ENCODE measurements at places on chromosomes 16 and 17.

DNA sequence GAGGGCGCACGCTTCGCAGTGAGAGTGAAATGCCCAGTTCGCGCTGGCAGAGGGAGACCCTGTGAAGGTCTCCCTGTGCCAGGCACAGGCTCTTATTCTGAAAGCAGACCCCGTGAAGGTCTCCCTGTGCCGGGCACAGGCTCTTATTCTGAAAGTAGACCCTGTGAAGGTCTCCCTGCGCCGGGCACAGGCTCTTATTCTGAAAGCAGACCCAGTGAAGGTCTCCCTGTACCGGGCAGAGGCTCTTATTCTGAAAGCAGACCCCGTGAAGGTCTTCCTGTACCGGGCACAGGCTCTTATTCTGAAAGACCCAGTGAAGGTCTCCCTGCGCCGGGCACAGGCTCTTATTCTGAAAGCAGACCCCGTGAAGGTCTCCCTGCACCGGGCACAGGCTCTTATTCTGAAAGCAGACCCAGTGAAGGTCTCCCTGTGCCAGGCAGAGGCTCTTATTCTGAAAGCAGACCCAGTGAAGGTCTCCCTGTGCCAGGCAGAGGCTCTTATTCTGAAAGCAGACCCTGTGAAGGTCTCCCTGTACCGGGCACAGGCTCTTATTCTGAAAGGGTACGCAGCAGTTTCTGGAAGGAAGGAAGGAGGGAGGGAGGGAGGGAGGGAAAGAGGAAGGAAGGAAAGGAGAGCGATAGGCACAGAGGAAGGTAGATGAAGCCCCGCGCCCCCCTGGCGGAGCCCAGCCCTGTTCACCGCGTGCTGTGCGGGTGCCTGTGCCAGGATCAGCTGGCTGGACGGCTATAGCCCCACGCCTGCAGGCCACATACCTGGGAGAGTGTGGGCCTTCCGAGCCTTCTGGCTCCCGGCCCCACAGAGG, 55.3 kb downstream of the WDR45B start:
- no peak for DNase-seq

DNA sequence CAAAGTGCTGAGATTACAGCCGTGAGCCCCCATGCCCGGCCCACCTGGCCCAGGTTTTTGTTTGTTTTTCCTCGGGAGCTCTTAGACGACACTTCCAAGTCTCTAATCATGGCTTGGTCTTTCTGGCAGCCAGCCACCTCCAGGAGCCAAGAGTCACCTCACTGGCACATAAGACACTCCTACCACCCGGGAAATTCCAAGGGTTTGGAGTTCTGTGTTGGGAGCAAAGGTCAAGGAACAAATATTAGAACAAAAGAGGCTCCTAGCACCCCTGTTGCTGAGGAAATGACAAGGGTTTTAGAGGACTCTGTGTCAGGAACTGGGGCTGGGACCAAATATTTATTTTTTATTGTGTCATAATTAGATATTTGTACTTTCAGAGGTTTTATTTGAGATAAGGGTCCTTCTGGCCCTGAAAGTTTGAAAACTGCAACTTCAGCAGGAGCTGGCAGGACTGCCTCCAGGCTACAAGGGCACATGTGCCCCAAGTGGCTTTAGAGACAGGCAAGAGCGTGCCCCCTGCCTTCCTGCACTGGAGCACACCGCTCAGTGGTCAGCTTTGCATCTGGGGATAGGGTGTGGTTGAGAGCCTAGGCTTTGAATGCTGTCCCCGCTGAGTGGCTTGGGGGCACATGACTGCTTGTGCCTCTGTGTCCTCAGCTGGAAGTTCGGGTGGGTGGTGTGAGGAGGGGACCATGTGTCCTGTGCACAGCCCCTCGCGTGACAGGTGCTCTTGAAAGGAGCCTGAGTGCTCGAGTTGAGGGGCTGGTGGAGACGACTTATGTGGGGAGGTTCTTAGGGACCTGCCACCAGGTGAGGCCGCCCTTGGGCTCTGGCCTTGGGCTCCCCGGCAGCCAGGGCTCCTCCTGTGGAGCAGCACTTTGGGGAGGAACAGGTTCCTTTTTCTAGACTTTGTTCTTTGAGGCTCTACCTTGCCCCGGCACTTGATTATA, 29.7 kb downstream of the MGRN1 start:
- no peak for DNase-seq

- no peak for DNase-seq
These were observed 175.5 kb downstream of the KATNIP start for GRCh38 chr16:27725236-27726000.

- DNase-seq = no peak
These were observed 6.4 kb downstream of the PPY start for GRCh38 chr17:43935926-43936261.
